Stromal cell of bone marrow (primary cell): ENCODE measurements at places on chromosomes 13 and 19.

GRCh38 chr19:35146746-35147459 is 3.8 kb downstream of the FXYD7 start:
- no peak for DNase-seq

GRCh38 chr13:109872864-109873263 is 86.5 kb upstream of the IRS2 start:
- no peak for DNase-seq

- no peak for DNase-seq
Observed at GRCh38 chr19:33432446-33433170, 59.1 kb downstream of the CEBPG start.

DNA sequence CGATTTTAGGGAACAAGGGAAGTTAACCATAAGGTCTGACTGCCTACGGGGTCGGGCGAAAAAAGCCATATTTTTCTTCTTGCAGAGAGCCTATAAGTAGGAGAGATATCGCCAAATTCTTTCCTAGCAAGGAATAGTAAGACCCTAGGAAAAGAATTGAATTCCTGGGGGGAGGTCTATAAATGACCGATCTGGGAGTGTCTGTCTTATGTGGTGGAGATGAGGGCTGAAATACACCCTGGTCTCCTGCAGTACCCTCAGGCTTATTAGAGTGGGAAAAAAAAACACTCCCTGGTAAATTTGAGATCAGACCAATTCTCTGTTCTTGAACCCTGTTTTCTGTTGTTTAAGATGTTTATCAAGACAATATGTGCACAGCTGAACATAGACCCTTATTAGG is 447.5 kb upstream of the ATXN8OS start:
- no peak for DNase-seq

GRCh38 chr19:44575116-44575700 is 38.2 kb upstream of the IGSF23 start:
- no peak for DNase-seq

- no peak for DNase-seq
Observed at GRCh38 chr13:110185696-110186095, 121.3 kb downstream of the COL4A1 start.

GRCh38 chr13:112194167-112194530 is 127.2 kb downstream of the SOX1 start:
- no peak for DNase-seq

GRCh38 chr19:1417145-1417544 is 9.8 kb downstream of the DAZAP1 start:
- DNase-seq, result no peak

GRCh38 chr19:49904136-49904535 is 7.4 kb upstream of the IL4I1 start:
- DNase-seq, result no peak

- no peak for DNase-seq
Observed at GRCh38 chr13:37357548-37357947, 241.0 kb downstream of the POSTN start.

GRCh38 chr19:18429717-18430416 is 8.1 kb downstream of the ISYNA1 start:
- no peak for DNase-seq

- DNase-seq, result no peak
Observed at GRCh38 chr19:31616031-31616430, 266.8 kb upstream of the TSHZ3 start.

DNA sequence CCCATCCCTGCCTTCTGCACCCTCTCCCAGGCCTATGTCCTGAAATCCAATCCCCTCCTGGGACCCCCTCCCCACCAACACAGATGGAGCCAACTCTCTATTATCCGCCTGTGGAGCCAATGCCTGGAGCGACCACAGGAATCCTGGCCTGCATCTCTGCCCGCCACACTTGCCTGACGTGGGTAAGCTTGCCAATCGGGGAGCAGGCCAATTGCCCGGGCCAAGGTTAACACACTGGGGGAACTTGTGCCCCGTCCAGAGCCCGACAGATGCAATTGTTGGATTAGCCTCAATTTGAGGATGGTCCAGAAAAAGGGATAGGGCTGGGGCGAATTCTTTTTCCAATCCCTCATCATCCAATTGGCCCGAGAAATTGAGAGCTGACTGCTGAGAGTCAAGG is 5.9 kb downstream of the WIZ start:
- no peak for DNase-seq

GRCh38 chr19:30879225-30879624 is 470.0 kb downstream of the TSHZ3 start:
- no peak for DNase-seq

DNA sequence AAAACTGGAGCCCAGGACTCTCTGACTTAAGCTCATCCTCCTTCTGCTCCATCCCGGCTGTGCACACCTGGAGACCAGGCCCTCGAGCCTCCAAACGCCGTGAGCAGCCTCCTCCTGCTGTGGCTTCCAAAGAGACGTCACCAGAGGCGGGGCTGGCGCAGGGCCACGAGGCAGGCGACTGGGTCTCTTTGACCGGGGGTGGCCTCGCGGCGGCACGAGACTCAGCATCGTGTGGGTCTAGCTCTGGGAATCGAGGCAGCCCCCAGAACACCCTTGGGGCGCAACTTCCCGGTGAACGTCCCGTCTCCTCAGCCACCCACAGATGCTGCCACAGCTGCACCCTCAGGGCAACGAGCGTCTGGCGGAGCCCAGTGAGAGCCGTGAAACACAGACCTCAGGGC is 22.8 kb downstream of the RASA3 start:
- DNase-seq, result no peak

DNA sequence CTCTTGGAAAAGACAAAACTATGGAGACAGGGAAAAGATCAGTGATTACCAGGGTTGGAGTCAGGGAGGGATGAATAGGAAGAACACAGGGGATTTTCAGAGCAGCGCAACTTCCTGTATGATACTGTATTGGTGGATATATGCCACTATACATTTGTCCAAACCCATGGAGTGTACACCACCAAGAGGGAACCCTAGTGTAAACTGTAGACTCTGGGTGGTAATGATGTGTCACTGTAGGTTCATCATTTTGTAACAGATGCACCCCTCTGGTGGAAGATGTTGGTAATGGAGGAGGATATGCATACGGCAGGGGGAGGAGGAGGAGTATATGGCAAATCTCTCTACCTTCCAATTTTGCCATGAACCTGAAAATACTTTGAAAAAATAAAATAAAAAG is 68.1 kb downstream of the UFM1 start:
- no peak for DNase-seq
